AML-193 (cell line): ENCODE measurements at places on chromosomes 3 and 15.

- DNase-seq, result peak; percentile 71
Measured at GRCh38 chr15:42511007-42511391, 15.6 kb downstream of the SNAP23 start.

DNA sequence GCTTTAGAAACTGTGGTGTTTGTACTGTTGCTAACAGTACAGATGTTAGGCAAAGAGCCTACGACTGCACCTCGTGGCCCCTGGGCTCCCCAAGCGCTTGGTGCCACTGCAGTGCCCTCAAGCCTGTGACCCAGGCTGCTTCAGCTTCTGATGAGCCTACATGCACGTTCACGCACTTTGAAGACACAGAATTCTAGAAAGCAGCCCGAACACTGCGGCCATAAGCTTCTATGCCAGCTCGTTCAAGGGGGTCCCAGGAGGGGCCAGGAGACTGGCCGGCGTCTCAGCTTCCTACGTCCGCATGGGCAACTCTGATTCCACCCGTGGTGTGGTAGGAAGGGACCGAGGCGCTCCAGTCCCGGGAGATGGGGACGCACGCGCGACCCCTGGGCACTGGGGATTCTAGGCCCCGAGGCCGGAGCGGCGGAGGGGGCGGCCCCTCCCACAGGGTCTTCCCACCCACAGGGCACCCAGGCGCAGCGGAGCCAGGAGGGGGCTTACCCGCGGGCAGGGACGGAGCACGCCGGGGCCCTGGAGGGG, 653 bp downstream of the MYO5C start:
- no peak for DNase-seq

DNA sequence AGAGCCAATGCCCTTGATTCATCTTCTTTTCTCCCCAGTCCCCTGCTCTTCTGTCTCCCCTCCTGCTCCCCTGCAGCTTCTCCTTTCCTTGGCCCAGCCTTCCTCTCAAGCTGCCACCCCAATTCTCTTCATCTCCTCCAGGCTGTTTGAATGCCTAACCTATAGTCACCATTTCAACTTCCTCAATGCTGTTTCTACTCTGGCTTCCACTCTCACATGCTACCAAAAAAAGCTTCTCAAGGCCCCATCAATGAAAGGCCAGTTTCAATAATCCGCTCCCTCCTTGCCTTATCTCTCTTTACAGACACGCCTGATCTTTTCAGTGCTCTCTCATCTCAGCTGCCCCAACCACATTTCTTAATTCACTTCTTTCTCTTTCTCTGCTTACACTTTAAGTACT, 212.2 kb upstream of the GPR149 start:
- peak; percentile 17 for DNase-seq

DNA sequence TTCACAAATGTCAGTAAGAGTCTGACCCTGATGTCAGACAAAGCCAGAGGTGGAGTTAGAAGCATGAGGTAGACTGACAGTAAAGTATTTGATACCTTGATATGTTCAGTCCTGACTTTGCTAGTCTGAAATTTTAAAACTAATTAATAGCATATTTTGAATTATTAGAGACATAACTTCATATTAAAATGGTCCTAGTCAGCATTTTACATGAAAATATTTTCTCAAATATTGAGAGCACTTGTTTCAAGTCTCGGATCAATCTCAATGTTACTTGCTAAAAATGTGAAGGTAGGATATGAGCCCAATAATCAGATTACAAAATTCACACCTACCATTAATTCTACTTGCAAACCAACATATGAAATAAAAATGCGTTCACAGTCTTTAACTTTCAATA, 58.1 kb upstream of the TTC14 start:
- DNase-seq, result no peak

DNA sequence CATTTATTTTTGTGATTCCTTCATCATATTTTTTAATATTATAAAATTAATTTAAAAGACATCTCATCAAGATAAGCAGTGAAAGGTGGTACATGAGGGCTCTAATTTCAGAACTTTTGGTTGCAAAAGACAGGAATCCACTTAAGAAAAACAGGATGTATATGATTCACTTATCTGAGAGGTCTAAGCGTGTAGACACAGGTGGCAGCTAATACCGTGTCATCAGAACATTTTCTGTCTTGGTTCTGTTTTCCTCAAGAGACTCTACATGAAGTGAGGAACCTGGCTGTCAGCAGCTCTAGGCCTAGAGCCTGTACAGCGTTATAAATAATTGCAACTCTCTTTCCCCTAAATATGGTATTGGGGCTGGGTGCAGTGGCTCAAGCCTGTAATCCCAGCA, 433.7 kb upstream of the NAALADL2 start:
- DNase-seq, result no peak
